ENCODE measurements at places on chromosomes 11 and 22. TPM values are rescaled to one million over a fixed set of nuclear protein-coding genes. Genes with fewer than 3 reads are reported as not detected.

The OR4D5 gene
- not detected for polyA plus RNA-seq

The MYO7A gene
- not detected for polyA plus RNA-seq

The TMEM151A gene
- polyA plus RNA-seq = not detected

The YPEL1 gene
- 37.2 TPM for polyA plus RNA-seq

DNA sequence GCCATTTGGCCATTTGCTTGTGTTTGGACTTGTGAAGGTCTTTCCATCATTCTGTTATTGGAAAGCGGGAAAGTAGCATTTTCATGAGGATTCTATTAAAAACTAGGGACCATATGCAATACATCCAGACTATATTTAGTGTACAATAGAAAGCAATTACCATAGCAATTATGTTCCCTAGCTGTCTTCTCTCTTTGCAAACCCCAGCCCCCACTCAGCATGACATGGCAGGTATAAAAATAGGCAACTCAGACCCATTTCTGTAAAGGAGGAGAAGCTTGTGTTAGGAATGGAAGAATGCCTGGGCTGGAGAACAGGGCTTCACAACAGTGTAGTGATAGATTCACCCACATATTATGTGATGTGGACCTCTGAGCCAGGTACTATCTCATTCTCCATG lies 12.4 kb downstream of the OR51B6 start:
- no peak for DNase-seq

DNA sequence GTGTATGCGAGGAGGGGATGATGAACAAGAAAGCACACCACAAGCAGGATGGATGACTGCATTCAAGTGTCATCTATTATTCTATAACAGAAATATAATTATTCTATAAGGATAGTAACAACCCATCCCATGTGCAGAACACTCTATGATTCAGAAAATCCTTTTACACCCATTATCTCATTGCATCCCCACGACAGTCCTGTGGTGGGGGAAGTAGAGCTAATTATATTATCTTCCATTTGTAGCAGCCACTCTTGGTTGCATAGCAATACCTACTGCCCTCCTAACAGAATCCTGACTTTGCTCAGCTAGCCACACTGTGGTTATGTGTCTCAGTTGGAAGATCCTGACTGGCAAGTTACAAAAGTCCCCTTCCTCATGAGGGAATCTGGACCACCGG lies 406.5 kb upstream of the NARS2 start:
- DNase-seq = no peak

DNA sequence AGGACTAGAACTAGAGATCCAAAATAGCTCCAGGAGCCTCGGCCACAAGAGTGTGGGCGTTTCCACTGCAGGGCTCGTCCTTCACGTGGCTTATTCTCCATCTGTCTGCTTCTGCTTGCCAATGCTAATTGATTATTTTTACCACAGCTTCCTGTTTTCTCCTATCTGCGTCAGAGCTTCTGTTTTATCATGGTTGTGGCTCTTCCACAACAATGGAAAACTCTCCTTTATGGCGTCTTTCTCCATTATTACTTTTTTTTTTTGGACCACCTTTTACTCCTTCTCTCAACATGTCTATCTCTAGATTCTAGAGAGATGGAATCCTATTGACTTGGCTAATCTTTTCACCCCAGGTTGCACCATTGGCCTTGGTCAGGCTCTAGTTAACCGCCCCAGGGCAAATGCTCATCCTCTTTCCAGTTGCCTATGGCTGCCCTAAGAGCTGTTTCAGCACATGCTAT lies 25.9 kb downstream of the CAT start:
- DNase-seq = no peak
